ENCODE measurements at places on chromosomes 4 and X. TPM values are rescaled to one million over a fixed set of nuclear protein-coding genes. Genes with fewer than 3 reads are reported as not detected.
A peak's percentile ranks its signal among the peaks of the same experiment; 100 is the strongest.

- no peaks in the 10 kb centered on the region for H3K36me3 ChIP-seq
- no peaks in the 10 kb centered on the region for H3K4me1 ChIP-seq
- H3K4me3 ChIP-seq, result no peak overlapping the region
These were observed 169.2 kb downstream of the GRIA2 start for GRCh38 chr4:157389741-157390140.

DNA sequence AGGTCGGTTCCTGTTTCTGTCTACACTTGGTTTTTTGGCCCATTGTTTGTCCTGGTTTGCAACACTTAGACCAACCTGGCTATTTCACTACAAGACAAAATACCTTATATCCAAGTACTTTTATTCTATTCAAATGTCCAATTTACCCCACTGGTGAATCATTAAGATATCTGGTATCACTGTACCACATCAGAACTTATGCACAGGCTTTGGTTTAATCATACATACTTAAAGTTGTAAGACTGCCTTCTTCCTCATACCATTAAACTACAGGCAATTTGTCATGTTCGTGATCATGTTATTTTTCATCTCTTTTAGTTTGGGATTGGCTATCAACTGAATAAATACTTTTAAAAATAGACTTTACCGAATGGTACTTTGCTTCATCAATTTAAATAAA is 53.0 kb upstream of the ATOH1 start:
- no peaks in the 10 kb centered on the region for H3K27me3 ChIP-seq
- DNase-seq, result no peak
- H3K27ac ChIP-seq, result no peak overlapping the region
- H3K4me3 ChIP-seq, result no peak overlapping the region
- H3K36me3 ChIP-seq, result no peaks in the 10 kb centered on the region

HNRNPH2 gene
- 24.7 TPM for total RNA-seq

APELA gene
- 0.12 TPM for total RNA-seq

RTL3 gene
- 0.16 TPM for total RNA-seq

GIMD1 gene
- total RNA-seq, result not detected

- H3K27ac ChIP-seq, result no peak overlapping the region
- no peaks in the 10 kb centered on the region for H3K4me1 ChIP-seq
- DNase-seq, result no peak
- H3K4me3 ChIP-seq, result no peak overlapping the region
- H3K36me3 ChIP-seq, result no peaks in the 10 kb centered on the region
- H3K27me3 ChIP-seq, result no peaks in the 10 kb centered on the region
These were observed 247.4 kb upstream of the GIMD1 start for GRCh38 chr4:106615961-106616360.

DNA sequence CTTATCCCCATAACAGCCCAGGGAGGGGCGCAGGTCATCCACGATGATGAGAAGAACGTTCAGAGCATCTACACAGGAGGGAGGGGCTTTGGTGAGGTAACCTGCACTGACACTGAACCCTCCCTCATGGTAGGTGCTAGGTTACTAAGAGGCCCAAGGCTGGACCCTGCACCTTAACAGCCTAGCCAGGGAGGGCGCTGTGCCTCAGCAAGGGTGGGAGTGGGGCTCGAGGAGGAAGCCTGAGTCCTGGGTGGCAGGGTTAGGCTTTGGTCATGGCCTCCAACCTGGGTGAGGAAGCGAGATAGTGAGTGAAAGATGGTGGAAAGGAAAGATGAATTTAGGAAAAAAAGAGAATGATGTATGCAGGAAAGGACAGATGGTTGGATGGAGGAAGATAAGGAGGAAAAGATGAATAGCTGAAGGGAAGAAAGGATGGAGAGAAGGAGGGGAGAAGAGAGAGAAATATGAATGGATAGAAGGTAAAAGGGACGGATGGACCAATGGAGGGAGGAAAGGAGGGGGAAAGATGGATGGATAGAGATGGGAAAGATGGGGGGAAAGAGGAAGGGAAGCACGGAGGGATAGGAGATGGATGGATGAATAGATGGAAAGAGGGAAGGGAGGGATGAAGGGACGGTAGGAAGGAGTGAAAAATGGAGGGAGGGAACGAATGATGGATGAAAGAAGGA is 736 bp downstream of the IDS start:
- H3K4me1 ChIP-seq, result no peaks in the 10 kb centered on the region
- no peak for DNase-seq
- no peaks in the 10 kb centered on the region for H3K27me3 ChIP-seq
- no peaks in the 10 kb centered on the region for H3K36me3 ChIP-seq
- peak overlapping the region; percentile 18 for H3K4me3 ChIP-seq
- H3K27ac ChIP-seq, result no peak overlapping the region

Measured in pancreas (tissue), 10 donors.